ENCODE measurements at places on chromosomes 4 and X. TPM values are rescaled to one million over a fixed set of nuclear protein-coding genes. Genes with fewer than 3 reads are reported as not detected.

DNA sequence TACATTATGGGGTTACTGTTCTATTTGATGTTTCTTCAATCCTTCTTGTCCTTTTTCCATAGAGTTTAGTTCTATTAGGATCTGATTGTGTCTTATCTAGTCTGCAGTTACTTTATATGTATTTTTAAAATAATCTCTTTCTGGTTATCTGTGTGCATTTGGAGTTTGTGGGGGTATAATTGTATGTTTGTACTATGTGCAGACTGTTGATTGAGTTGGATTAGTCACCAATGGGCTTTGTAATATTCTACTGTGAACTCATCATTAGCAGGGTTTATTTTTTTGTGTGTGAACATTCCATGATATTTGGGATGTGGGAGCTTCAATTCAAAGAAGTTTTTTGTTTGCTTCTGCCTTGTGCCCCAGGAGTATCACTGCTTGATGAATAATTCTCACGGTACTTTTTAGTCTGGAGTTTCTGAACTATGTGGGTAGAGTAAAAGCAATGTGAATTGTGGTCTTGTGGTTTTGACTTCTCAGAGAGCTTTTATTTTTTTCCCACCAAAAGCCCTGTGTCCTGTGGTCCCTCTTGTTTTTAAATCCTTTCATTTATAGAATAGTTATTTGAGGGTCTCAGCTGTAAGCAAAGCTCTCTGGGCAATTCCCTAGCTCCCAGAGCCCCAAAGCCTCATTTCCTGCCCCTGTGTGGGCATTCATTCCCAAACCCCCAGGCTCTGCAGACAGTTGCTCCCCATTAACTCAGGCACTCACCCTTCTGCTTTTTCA is 127.8 kb downstream of the PHKA2 start:
- no peak for DNase-seq

DNA sequence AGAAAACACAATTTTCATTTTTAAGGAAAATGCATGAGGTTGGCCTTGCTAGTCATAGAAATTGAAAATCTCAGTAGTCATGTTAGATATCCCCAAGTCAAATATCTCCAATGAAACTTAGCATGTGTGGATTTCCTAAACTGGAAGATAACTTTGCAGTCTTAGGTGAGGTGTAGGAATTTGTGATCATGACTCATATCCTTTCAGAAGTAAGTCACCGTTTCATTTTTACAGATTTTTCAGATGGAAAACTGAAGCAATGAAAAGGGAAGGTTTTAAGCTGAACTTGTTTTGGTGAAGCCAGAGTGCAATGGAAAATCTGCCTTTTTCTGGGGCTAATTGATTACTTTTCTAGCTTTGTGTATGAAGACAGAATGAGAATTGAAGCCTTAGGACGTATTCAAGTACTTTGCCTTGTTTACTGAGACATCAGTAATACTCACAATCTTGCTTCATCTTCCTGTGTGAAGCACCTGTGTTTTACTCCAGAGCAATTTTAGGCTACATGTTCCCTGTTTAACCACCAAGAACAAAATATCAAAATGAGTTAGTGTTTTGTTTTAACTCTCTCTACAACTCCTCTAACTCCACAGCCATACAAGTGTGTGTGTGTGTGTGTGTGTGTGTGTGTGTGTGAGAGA is 1662.8 kb upstream of the ADGRL3 start:
- no peak for DNase-seq

DNA sequence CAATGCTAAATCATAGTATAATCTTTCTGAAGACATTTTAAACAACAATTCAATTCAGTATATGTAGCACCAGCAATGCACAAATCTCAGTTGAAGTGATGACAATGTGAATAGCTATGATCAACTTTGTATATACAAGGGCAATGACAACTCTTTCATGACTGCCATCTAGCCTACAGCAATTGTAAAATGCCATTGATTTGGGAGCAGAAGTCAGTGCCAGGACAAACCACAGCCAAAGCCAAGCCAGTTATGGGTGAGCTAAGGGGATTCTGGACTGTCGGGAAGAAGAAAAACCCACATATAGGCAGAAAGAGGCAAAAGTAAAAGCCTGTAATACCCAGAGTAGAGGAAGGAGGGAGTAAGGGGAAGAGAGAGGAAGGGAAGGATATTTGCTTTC is 238.6 kb downstream of the MID1IP1 start:
- no peak for DNase-seq

- no peak for DNase-seq
Observed at GRCh38 chr4:79823148-79823763, 249.8 kb downstream of the ANTXR2 start.

Gene GPC4
- not detected for polyA plus RNA-seq

DNA sequence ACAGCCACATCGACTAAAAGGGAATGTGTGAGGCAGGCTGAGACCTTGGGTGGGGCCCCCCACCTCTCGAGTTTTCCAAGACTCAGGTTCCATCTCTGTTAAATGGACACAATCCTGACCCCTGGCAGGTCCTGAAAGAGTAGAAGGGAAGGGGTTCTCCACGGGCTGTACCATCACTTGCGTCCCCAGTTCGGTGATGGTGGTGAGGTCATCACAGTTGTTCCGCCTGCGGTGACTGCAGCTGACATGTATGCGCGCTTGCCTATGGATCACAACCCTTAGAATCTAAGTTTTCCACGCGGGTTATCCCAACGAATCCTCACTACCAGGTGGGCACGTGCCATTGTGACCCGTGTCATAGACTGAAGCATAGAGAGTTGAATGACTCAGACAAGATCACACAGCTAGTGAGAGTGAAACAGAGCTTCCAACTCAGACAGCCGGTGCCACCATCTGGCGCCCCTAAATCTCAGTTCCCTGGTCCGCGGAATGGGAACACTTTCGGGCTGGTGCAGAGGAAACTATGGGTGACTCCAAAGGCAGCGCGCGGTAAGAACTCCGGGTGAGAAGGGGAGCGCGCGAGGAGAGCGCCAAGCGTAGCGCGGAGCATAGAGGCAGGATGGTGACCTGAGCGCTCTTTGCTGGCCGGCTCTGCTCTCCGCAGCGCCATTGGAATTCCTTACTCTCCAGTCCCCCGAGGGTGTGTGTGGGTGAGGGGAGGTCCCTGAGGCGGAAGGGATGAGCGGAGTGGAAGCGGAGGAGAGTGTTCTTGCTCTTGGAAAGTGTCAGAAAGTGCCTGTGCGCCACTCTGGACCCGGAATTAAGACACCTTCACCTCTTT is 10.5 kb downstream of the MSX1 start:
- no peak for DNase-seq

DNA sequence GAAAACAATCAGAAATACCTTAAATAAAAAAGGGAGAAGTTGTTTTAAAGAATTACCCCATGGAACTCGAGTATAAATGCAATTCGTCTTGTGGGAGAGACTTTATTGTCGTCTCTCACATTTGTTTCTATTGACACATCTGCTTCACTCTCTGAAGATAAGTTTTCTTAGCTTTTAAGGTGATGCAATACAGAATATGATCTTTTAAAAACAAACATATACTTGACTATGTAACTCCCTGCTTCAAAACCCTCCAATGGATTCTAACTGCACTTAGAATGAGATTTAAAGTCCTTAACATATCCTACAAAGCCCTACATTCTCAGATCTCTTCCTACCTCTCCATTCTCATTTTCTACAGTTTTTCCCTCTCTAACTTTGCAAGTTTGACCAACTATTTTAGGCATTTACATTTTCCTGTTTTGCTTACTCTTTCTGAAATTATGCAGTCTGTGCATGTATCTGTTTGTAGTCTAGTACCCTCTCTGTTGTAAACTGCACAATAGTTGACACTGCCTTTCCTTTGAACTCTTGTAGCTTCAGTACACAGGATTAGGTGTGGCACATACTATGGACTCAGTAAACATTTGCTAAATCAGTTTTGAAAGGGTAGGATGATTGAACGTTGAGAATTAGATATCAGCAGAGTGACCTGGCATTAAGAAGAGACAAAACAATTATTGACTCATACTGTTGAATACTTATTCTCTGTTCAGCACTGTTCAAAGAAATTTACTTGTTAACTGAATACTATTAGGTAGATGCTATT is 59.8 kb downstream of the AGTR2 start:
- DNase-seq, result no peak

GRCh38 chrX:137212078-137212632 is 178.4 kb upstream of the GPR101 start:
- no peak for DNase-seq

DNA sequence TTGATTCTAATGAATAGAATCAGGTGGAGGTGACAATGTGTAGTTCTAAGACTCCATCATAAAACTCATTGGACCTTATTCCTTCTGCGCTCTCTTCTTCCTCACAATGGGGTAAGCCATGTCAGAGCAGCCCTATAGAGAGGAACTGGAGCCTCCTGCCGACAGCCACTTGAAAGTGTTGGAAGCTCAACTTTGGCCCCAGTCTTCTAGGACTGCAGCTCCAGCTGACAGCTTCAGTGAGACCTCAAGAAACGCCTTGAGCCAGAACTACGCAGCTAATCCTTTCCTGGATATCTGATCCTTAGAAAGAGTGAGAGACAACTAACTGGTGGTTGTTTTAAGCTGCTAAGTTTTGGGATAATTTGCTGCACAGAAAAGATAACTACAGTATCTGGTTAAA is 22.1 kb upstream of the ADH7 start:
- DNase-seq, result no peak

Gene ATP10D
- polyA plus RNA-seq, result 16.8 TPM

Gene DHX15
- 71.4 TPM for polyA plus RNA-seq

Gene SLC49A3
- 6.1 TPM for polyA plus RNA-seq

DNA sequence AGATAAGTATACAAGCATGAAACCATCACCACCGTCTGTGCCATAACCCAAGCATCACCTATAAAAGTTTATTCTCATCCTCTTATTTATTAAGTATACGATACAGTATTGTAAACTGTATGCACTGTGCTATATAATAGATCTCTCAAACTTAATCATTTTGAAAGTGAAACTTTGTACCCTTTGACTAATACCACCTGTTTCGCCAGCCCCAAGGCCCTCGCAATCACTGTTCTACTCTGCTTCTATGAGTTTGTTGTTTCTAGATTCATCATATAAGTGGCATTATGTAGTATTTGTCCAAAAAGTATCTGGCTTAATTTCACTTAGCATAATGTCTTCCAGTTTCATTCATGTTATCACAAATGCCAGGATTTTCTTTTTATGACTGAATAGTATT is 72.1 kb upstream of the DOCK11 start:
- no peak for DNase-seq

Gene DUSP9
- polyA plus RNA-seq, result not detected

DNA sequence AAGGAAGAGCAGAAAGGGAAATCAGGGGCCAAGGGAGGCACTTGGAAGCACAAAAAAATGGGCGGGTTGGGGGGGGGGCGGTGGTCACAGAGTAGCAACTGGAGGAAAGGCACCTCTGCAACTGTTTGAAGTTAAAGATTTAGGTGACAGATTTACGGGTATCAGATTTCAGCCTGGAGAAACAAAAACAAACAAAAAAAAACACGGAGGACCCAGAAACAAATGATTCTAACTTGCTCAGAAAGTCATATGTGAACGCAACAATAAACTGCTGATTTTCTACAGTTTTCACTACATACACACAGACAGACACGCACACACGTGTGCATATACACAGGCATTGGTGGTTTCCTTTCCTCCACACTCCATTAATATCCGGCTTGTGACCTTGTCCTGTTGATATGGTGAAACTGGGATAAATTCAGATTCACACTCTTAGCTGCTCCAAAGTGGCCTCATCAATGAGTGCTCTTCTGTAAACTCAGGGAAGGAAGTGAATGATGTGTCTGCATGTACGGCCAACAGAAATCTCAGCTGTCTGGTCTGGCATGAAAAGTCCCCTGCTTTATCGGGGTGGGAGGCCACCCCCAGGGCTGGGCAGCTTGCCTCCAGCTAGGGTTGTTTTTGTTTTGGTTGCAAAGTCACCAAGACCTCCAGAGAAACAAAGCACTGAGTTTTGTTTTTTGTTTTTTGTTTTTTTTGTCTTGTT is 54.3 kb downstream of the CHST7 start:
- no peak for DNase-seq

Gene GABRG1
- not detected for polyA plus RNA-seq

DNA sequence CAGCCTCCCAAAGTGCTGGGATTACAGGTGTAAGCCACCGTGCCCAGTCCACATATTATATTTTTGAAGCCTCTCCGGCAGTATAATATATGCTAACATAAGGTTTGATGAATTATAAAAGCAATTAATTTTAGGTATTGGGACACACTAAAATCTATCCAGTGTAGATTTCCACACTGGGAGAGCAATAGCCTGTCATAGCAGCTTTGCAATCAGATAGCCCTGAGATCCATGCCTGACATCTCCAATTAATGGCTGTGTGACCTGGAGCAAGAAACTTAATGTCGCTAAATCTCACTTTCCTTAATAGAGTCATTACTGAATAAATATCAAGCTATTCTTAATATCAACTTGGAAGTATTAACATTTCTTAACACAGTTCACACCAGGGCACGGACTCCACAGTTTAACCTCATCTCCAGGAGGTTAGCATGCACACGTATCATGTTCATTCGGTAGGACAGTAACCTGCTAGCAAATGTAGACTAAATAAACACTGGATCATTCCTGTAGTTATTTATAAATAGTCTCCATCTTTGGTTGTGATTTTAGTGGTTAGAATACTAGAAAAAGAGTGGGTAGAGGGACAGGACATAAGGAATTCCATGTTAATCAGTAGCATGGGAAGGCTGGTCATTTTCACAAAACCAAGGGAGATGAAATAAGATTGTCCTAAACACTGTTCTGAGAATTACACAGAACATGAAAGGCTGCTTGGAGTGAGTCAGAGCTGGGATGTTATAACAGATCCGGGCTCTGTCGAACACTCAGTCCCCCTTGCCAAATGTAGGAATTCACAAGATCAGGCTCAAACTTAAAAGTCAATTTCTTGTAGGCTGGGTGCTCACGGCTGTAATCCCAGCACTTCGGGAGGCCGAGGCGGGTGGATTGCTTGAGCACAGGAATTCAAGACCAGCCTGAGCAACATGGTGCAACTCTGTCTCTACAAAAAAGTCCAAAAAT is 254.7 kb downstream of the PALLD start:
- no peak for DNase-seq

GRCh38 chr4:107828315-107829090 is 3.8 kb downstream of the SGMS2 start:
- no peak for DNase-seq

GRCh38 chrX:30951003-30951402 is 61.9 kb upstream of the TAB3 start:
- no peak for DNase-seq

DNA sequence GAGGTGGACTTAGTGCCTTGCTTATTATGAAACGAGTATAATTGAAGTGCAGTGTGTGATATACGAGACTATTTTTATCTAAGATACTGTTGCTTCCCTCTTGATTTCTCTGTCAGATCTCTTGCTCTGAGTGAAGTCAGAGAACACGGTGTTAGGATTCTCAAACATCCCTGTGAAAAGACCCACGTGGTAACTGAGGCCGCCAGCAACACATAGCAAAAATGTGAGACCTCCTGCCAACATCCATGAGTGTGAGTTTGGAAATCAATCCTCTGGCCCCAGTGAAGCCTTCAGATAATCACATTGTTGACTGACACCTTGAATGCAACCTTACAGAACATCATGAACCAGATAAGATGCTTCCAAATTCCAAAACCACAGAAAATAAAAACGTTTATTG is 954.4 kb downstream of the FAT4 start:
- DNase-seq, result no peak
